Left lung (tissue), 14 donors: ENCODE measurements at places on chromosomes 7 and 10.

DNA sequence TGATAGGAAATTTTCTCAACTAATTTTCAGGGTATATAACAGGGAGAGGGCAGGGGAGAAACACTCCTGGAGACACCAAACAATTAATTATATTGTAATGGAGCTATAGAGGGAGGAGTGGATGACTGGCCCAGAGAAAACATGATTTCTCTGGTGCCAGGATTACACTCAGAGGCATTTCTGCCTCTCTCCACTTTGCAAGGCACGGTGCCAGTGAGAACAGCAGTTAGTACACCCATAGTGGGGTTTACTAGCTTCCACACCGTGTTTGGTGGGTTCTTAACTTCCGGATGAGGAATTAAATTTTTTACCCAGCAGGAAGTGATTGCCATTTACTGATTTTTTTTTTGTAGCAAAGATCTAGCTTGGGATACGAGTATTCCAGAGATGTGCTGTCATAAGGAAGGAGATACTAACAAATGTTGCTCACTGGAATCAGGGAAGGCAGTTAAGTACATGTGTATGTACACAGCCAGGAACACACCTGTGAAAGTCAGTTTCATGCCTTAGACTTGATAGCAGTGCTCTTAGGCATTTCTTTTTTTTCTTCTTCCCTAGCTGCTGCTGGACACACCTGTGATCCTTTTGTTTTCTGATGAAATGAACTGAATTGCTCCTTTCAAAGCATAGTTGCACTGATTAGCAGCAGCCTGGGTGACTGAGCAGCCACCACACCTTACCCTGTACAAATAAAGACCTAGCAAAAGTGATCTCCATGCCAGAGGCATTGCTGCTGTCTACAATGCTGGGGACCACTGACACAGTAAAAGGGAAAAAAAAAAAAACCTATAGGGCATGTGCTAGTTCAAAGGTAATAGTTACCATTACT is 58.1 kb downstream of the POLL start:
- no peak for DNase-seq

DNA sequence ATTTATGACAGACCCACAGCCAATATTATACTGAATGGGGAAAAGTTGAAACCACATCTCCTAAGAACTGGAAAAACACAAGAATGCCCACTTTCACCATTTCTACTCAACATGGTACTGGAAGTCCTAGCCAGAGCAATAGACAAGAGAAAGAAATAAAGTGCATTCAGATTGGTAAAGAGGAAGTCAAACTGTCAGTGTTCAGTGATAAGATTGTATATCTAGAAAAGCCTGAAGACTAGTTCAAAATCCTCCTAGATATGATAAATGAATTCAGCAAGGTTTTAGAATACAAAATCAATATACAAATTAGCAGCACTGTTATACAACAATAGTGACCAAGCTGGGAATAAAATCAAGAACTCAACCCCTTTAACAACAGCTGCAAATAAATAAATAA is 6.9 kb upstream of the ZNF138 start:
- DNase-seq = no peak

DNA sequence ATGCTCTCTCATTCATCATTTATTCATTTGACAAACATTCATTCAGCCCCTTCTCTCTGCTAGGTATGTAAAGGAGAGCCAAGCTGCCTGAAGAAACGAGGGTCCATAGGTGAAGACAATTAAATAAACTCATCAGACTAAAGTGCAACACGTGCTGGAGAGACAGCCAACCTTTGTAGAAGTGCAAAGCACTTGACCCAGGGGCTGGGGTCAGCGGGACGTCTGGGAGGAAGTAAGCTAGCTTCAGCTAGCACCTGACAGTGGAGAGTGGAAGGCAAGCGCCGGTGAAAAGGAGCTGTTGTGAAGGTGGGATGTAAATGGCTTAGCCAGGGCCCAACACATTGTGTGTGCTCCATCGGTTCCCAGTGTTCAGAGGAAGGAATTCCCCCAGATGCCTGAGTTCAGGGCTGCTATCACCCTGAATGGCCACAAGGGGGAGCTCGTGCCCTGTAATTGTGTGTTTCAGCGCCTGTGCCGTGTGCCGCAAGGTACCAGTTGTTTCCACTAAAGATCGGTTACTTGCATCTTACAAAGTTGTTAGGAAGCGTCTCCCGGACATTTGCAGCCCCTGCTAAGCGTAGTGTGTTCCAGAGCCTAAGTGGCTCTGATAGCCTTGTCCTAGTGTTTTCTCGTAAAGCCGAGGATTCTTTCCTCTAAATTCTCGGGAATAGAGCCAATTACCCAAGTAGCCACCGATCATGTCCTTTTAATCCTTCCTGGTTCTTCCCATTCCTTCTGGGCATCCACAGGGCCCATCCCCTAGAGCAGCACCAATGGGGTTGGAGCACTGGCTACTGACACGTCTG is 30.6 kb downstream of the TLX1 start:
- peak; percentile 63 for DNase-seq

DNA sequence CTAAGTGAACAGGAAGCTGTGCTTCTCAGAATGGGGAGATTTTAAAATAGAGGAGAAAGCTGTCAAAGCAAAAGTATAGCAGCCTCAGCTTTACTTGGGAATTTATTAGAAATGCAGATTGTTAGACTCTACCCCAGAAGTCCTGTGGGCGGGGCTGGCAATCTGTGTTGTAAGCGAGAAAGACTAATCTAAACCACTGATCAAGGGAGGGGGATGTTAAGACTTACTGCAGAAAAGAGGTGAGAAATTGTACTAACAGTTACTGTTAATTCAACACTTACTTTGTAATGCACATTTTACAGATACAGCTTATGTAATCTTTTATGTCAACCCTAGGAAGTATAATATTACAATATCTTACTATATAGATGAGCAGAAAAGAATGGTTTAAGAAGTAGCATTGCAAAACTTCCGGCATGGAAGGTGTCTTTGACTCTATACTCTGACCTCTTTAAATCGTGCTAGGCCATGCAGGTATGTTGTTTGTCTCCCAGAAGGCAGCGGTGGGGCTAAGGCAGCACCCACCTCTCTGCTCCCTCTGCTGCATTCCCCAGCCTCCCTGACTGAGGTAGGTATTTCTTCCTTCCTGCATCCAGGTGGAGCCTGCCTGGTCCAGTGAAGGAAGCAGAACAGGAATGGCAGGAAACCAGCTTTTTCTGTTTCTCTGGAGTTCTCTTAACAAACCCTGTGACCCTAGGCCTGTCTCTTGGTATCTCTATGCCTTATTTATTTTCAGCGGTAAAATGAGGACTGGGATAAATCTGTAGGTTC is 462.2 kb downstream of the AUTS2 start:
- DNase-seq = no peak

DNA sequence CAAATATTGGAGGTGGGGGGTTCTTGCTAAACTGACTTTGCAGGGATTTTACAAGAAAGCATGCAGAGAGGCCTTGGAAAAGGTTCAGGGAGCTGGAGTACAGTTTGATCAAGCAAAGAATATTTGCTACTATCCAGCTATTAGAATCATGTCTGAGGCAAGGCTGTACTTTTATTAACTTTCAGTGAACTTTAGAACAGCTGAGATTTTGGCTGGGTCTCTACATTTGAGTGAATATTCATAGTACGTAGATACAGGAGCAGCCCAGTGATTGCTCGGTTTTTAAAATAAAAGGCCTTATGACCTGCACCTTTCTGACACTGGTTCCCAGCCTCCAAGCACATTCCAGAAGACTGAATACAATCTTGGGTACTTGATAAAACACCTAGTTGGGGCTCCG is 496.8 kb upstream of the AKR1E2 start:
- no peak for DNase-seq

- DNase-seq = no peak
Measured at GRCh38 chr7:30575910-30576309, 18.8 kb upstream of the GARS1 start.

- no peak for DNase-seq
Measured at GRCh38 chr10:92822060-92822634, 26.2 kb upstream of the EXOC6 start.

DNA sequence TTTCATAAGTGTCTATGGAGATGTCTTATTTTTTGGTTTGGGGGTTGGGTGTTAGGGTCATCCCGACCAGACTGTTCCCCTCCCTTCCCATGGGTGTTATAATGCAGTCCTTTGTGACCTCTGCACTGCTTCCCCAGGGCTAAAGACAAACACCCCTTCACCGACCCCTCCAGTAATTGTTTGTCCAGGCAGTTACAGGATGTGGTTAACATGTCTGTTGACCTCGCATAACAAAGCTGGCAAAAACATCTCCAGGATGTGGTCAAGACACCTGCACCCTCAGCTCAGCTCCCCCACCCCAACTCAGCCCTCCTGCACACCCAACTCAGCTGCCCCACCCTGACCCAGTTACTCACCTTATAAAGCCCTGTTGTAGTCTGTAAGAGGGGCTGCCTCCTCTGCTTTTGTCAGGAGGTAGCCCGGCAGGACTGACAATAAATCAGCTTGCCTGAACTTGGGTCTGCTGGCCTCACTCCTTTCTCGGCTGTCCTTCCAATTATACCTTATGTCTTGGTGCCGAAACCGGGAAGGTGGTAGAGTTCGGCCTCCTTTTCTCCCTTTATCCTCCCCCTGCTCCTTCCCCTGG is 102.2 kb downstream of the ZNF92 start:
- no peak for DNase-seq

DNA sequence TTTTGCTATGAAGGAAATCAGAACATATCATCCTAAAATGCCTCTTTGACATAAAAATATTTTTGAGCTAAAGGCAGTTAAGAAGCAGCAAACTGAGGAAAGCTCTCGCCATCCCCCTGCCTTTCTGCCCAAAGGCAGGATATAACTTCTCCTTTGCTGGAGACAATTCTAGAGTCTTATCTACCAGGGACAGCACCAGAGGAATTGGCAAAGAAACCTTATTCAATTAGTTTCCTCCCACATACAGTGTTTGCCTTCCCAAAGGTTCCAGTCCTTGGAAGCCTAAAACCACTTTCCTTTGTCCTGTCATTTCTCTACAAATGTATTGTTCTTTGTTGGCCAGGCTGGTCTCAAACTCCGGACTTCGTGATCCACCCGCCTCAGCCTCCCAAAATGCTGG is 33.7 kb downstream of the MASTL start:
- no peak for DNase-seq

DNA sequence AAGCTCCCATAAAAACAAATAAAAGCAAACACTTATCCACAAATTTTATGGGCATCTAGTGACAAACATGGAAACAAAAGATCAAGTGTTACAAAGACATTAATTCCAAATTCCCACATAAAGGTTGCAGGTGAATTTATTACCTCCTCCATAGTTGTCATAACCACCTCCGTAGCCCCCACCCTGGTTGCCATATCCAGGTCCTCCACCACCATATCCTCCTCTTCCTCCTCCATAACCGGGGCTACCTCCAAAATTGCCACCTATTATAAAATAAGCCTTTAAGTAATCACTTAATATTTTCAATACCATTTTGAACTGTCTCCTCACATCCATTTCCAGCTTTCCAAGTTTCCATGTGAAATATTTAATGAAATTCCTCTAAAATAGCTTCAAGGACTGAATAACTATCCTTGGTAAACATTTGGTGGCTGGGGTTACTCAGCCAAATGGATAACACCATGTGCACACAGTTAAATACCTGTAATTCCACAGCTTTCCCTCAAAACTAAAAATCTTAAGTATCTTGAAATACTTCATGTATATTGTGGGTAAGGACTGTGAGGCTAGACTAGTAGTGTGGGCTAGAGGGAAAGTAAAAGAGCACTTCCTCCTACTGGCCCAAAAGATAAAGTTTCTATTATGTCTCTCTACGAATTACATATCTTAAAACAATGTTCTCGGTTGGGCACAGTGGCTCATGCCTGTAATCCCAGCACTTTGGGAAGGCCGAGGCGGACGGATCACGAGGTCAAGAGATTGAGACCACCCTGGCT is 6.9 kb downstream of the HNRNPA2B1 start:
- DNase-seq = no peak

DNA sequence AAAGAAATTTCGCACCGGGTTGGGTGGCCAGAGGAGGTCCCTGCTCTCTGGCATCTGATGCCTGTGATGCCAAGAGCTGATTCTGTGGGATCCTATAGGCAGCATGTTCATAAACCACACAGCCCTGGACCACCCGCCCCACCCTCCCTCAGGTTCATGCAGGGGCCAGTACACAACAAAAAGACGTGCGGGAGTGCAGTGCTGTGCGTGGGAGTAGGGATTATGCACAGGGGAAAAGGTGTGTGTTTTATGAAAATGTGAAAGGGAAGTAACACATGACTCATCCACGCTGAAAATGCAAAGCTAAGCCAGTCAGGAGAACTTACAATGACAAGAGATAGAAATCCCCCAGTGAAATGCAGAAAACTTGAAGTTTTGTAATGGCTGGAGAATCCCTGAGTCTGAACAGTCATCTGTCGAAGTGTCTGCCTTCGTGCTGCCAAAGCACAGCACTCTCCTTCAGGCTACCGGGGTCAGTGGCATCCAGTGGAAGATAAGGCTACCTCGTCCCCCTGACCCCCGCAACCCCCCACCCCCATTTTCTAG is 1.1 kb downstream of the KIAA1217 start:
- no peak for DNase-seq

DNA sequence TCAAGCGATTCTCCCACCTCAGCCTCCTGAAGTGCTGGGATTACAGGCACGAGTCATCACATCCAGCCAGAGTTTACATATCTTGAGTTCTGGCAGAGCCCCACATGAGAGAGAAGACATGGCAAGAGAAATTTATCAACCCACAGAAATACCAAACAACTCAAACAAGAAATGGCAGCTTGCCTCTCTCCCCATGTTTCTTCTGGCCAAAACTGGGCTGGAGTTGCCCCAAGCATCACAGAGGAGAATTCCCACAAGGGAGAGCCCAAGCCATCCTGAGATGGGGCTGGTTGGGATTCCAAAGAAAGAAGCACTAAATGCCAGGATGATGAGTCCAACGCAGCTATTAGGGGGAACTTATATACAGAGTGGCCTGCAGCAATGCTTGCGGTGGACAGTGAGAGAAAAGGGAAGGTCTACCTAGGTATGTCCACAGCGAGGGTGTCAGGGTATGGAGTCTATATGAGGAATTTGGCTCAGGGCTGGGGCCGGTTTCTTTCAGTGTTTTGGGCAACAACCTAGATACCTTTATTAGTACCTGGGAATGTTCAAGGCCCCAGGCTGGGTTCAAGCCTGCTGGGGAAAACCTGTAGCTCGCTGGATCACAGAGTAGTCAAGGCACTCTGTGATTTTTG is 14.5 kb upstream of the PAX4 start:
- DNase-seq = no peak

- DNase-seq = peak; percentile 92
Measured at GRCh38 chr10:79149662-79150443, 81.1 kb downstream of the ZMIZ1 start.
